ENCODE measurements at places on chromosomes 5 and 9.

- no peak for DNase-seq
These were observed 60.9 kb upstream of the TLR4 start for GRCh38 chr9:117643288-117643654.

DNA sequence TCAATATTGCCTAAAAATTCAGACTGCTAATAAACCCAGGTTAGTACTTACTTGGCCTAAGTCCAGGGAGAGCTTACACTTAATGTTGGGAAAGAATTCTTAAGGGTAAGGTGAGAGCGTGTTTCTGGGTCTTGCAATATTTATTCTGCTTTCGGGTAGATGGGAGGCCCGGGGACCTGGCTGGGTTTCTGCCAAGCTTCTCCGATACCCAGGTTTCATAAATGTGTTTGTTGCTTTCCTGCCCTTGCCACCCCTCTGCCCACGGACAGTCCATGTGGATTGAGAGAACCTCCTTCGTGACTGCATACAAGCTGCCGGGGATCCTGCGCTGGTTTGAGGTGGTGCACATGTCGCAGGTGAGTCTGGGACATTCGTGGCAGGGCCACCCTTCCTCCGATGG is 48.4 kb upstream of the FOXI1 start:
- DNase-seq = no peak

- DNase-seq = no peak
These were observed 111.7 kb upstream of the CXCL14 start for GRCh38 chr5:135690466-135690865.

- DNase-seq = no peak
These were observed 141.5 kb upstream of the FSTL4 start for GRCh38 chr5:133753856-133754255.

DNA sequence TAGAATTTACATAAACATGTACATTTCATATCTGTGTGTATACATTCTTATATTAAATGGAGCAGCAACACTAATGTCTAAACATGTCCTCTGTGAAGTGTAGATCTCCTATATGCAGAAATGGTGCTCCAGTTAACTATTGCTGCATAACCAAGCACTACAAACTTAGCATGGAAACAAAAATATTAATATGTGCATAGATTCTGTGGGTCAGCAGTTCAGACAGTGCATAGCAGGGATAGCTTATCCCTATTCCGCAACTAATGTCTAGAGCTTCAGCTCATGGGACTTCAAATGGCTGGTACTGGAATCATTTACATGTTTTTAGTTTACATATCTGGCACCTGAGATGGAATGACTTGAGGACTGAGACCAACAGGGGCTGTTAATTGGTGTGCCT is 652.1 kb downstream of the TLE4 start:
- DNase-seq = no peak
